Astrocyte of the cerebellum (primary cell): ENCODE measurements at places on chromosomes 11 and 22.

DNA sequence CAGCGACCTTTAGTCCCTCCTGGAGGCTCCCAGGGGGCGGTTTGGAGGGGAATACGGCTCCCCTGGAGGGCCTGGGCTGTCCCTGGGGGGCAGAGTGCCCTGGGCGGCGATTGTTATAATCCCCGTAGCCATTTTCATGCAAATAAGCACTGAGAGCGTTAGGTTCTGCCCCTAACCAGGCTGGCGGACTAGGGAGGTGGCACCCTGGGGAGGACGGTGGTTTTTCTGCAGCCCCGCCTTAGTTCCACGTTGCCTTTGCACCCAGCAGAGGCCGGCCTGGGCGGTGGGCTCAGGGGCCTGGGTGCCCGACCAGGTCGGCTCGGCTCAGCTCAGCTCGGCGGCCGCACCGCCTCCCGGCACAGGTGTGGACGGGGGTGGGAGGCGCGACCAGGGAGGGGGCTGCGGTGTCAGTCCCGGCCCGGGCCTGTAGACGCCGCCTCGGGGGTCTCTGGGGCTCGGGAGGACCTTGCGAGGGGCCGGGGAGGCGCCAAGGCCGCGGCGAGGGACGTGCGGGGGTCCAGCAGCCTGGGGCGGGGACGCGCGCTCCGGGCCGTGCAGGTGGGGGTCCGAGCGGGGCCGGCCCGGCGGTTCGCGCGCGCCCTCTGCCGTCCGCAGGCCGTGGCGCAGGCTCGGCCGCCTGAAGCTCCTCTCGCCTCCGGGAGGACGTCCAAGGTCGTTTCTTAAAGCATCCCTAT, 2.3 kb upstream of the DUSP8 start:
- DNase-seq: no peak

DNA sequence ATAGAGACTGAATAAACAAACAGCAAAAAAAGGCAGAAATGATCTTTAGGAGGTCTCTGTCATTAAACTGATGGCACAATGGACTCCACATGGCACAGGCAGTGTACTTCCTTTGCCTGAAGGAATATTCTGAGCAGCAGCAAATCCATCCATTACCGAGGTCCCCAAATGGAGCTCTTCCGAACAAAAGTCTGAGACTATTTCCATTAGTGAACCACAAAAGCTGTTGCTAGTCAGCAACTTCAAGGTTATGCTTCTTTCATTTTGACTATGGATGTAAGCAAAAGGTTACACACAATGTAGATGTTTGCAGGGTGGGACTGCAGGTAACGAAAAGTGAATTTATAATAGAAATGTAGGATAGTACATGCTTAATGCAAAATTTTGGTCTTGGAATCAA, 14.5 kb downstream of the NARS2 start:
- no peak for DNase-seq

GRCh38 chr22:43996170-43996980, 27.7 kb upstream of the PARVB start:
- no peak for DNase-seq

- no peak for DNase-seq
These were observed 531 bp downstream of the DAGLA start for GRCh38 chr11:61680622-61681221.

DNA sequence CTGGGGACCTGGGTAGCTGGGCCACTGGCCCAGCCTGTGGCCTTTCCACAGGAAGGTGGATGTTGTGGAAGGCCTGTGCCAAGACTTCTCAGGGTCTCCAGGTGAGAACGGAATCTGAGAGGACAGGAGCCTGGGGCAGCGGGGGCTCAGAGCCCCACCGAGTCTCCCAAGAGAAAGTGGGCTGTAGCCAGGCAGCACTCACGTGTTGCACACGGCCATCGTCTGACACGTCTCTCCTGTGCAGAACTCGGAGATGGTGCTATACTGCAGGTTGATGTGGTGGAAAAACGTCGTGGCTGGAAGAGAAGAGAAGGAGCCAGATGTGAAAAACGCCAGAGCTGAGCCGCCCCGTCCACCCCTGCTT, 6.4 kb downstream of the MOB2 start:
- DNase-seq: no peak

- no peak for DNase-seq
These were observed 2.1 kb downstream of the ENDOD1 start for GRCh38 chr11:95091663-95092180.

DNA sequence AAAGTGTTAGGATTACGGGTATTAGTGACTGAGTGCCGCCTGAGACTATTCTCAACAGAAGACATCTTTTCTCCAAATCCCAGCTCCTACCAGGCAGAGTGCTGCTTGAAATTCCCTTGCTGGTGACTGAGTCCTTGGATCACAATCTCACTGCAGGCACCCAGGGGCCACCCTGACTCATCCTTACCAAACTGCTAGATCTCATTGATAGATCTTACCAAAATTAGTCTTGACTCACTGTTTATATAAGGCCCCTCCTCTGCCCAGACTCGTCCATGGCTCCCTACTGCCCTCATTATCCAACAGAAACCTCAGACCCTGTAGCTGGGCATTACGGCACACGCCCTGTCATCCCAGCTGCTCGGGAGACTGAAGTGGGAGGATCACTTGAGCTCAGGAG, 14.7 kb downstream of the TBC1D10A start:
- no peak for DNase-seq
